Right renal cortex interstitium (tissue), 3 donors: ENCODE measurements at places on chromosomes 2 and 18. TPM values are rescaled to one million over a fixed set of nuclear protein-coding genes. Genes with fewer than 3 reads are reported as not detected.

DNA sequence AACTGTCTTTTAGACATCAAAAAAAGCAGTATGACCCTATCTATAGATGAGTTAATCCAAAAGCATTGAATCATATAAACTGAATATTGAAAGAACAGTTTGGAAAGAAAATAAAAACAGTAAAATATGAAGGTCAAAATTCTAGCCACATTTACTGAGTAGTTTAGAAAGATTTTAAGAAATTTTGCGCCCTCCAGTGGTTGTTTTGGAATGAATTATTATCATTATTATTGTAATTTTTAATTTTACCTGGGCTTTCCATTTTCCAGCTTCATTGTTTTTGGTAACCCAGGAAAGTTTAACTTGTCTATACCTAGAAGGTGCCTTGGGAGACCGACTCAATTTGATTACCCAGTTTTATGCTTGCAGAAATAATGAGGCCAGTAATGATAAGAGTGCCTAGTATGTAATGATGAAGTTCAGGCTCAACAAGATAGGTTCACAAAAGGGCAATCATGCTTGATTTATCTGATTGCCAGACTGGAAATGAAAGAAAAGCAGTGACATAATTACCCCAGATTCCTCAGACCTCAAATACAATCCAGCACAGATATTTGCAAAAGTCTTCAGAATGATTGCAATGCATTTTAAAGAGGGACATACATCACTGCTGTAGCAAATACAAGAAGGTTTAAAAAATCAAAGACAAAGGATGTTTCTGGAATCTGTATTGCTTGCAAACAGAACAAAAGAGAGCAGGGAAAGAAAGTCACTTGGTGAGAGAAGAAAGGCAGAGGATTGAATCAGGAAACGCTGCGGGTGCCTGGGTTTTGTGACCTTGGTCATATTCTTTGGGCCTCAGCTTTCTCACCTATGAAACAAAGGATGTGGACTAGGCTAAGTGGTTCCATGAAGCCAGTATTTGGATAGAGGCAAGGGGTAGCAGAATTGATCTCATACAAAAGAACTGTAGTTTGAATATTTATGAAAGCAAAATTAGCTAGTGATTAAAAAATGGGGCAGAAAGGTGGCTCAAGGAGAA is 153.8 kb downstream of the MAP2 start:
- DNase-seq: no peak

GRCh38 chr2:229314117-229314516 is 43.0 kb upstream of the PID1 start:
- DNase-seq: no peak

GRCh38 chr18:10121786-10122515 is 208.1 kb downstream of the VAPA start:
- no peak for DNase-seq

Gene PNPT1
- polyA plus RNA-seq: 29.4 TPM

Gene CCDC148
- polyA plus RNA-seq: 8.0 TPM

Gene DQX1
- 0.08 TPM for polyA plus RNA-seq
